ENCODE measurements at places on chromosomes 4 and X. TPM values are rescaled to one million over a fixed set of nuclear protein-coding genes. Genes with fewer than 3 reads are reported as not detected.

The TLL1 gene
- total RNA-seq: 9.0 TPM

GRCh38 chr4:31417040-31417439, 696.9 kb downstream of the PCDH7 start:
- H3K4me1 ChIP-seq: no peaks in the 10 kb centered on the region
- H3K27me3 ChIP-seq: no peaks in the 10 kb centered on the region
- no peaks in the 10 kb centered on the region for H3K36me3 ChIP-seq
- DNase-seq: no peak
- no peak overlapping the region for H3K27ac ChIP-seq

The BMPR1B gene
- 0.71 TPM for total RNA-seq

DNA sequence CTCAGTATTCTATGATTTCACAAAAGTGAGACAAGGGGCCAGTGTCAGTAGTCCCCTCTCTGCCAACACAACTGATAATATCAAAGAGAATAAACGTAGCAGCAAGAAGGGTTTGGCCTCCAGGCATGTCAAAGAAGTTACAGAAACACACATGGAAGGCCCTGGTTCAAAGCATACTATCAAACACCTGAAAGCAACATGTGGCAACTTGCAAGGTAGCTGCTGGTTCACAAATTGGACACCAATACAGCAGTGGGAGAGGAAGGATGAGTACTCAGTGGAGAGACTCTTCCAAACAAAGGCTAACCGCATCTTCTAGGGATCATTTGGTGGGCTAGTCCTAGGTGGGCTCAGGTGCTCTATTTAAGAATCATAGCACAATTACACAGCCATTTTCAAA, 74.9 kb upstream of the MAOA start:
- no peaks in the 10 kb centered on the region for H3K27me3 ChIP-seq
- DNase-seq: no peak
- no peak overlapping the region for H3K27ac ChIP-seq

The UCHL1 gene
- 28.2 TPM for total RNA-seq

DNA sequence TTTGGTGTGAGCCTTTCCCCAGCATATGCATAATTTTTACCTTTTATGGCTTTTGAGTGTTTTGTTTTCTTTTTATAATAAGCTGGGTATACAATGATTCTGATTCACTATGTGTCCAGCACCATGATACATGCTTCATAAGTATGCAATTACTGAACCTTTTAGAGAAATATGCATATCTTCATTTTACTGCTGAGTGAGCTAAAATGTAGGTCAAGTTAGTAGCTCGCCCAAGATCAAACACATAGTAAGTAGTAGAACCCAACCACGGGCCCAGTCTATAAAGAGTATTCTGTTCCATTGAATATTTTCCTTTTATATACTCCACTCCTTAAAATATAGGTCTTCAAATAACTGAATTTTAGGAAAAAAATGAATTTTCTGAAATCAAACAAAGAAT, 362.4 kb upstream of the HTR2C start:
- no peaks in the 10 kb centered on the region for H3K36me3 ChIP-seq
- no peak overlapping the region for H3K4me3 ChIP-seq
- H3K27me3 ChIP-seq: no peaks in the 10 kb centered on the region
- H3K27ac ChIP-seq: no peak overlapping the region
- no peaks in the 10 kb centered on the region for H3K4me1 ChIP-seq
- no peak for DNase-seq

DNA sequence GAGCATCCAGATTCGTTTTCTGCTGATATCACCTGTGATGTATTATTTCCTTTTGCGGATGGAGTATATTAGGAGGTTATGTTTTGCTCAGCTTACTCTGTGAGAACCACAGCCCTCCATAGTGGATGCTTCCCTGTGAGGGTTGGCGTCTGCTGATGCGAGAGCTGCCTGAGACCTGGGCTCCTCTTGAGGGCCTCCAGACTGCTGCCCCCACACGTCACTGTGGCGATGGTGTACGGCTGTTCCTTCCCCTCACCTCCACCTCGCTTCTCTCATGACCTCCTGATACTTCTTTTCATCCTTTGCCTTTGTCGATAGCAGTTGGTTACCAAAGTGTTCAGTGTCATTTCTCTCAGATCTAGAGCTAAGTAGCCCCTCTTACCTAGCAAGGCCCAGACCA, 71.7 kb downstream of the TNIP2 start:
- H3K4me1 ChIP-seq: peaks cover 3% of the 10 kb centered on the region
- H3K27me3 ChIP-seq: no peaks in the 10 kb centered on the region
- DNase-seq: no peak
